ENCODE measurements at places on chromosomes 3 and 15. TPM values are rescaled to one million over a fixed set of nuclear protein-coding genes. Genes with fewer than 3 reads are reported as not detected.

CLDN1 gene
- 0.61 TPM for total RNA-seq

UBAP1L gene
- 6.1 TPM for total RNA-seq

AGBL1 gene
- 0.19 TPM for total RNA-seq

WHAMM gene
- 3.9 TPM for total RNA-seq

GAP43 gene
- total RNA-seq, result not detected

ELP6 gene
- total RNA-seq, result 38.6 TPM

CIB1 gene
- total RNA-seq, result 128 TPM

TP63 gene
- 0.98 TPM for total RNA-seq

TLNRD1 gene
- total RNA-seq, result 39.3 TPM

COL6A5 gene
- total RNA-seq, result not detected

BRK1 gene
- total RNA-seq, result 111 TPM

SAMD7 gene
- total RNA-seq, result not detected

TNK2 gene
- 67.7 TPM for total RNA-seq

ROPN1 gene
- not detected for total RNA-seq

ROBO1 gene
- total RNA-seq, result not detected

A4GNT gene
- not detected for total RNA-seq

TUSC7 gene
- total RNA-seq, result not detected

MEX3B gene
- total RNA-seq, result 0.54 TPM

MAP1A gene
- 3.5 TPM for total RNA-seq

DPPA2 gene
- not detected for total RNA-seq

MINDY4B gene
- not detected for total RNA-seq

PCOLCE2 gene
- total RNA-seq, result 0.74 TPM

BCL2A1 gene
- 32.7 TPM for total RNA-seq

EXD1 gene
- total RNA-seq, result 0.16 TPM

DUOX1 gene
- 0.42 TPM for total RNA-seq

FEZF2 gene
- total RNA-seq, result not detected

NPAP1 gene
- total RNA-seq, result not detected

COL6A6 gene
- not detected for total RNA-seq

SYNPR gene
- total RNA-seq, result not detected

SLC27A2 gene
- 15.9 TPM for total RNA-seq

IL17RC gene
- 1.2 TPM for total RNA-seq

CHST13 gene
- not detected for total RNA-seq

ANKUB1 gene
- not detected for total RNA-seq

KBTBD8 gene
- 13.1 TPM for total RNA-seq

KLHDC8B gene
- 3.7 TPM for total RNA-seq

COL7A1 gene
- 6.3 TPM for total RNA-seq

MORC1 gene
- 0.11 TPM for total RNA-seq

LMCD1 gene
- total RNA-seq, result 9.8 TPM

NEK10 gene
- 1.6 TPM for total RNA-seq

All from activated T-helper 17 cell treated with anti-CD3 and anti-CD28 coated beads, Interleukin-2, amount 50 U/mL, for 72 hours (primary cell).